ENCODE measurements at places on chromosomes 13 and 19.

GRCh38 chr13:35698911-35699576, 222.6 kb upstream of the MAB21L1 start:
- DNase-seq = no peak

GRCh38 chr13:47800593-47800992, 200.5 kb downstream of the SUCLA2 start:
- no peak for DNase-seq

GRCh38 chr19:11475861-11476260, 5.0 kb downstream of the ELAVL3 start:
- no peak for DNase-seq

DNA sequence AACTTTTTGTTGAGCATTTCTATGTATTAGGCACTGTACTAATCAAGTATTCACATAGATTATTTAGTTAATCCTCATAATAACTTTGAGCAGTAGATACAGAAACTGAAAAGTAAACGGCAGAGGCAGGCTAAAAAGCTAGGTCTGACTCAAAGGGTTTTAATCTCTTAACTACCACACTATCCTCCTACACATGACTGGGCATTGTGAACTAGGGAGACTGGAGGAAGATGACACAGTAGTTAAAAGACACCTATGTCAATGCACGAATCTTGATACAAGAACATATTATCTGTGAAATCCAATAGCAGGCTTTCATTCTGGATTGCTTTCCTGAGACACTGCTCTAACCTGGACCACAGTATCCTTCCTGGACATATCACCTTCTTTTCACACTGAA, 36.3 kb downstream of the MICU2 start:
- no peak for DNase-seq

DNA sequence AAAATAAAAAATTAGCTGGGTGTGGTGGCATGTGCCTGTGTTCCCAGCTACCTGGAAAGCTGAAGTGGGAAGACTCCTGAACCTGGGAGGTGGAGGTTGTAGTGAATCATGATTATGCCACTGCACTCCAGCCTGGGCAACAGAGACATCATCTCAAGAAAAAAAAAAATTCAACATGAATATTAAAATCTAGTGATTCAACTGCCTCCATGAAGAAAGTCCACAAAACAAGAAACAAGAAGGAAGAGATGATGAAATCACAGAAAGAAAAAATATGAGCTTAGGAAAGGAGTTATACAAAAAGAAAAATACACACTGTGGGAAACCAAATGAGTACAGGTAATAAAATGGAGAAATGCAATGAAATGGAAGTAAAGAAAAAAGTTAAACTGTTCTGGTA, 99.6 kb upstream of the SIAH3 start:
- DNase-seq = no peak

GRCh38 chr19:47511128-47511517, 3.7 kb downstream of the NAPA start:
- no peak for DNase-seq

GRCh38 chr19:50817941-50818858, 5.4 kb downstream of the KLK1 start:
- DNase-seq = no peak

DNA sequence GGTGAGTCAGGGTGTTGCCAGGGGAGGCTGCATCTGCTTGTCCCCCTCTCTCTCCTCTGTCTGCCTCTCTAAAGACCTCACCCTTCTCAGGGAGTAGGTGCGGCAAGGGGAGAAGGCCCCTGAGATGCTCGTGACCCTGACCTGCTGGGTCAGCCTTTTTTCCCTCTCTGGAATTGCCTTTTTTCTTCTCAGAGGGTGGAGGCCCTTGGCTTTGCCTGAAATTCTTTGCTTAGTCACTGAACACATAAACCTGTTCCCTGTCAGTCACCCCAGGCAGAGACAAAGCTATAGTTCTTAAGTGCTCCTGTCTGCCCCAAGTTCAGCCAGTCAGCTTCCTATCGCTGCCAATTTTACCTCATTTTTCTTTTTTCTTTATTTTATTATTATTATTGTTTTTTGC, 35.2 kb upstream of the PEG3 start:
- no peak for DNase-seq
